ENCODE measurements at places on chromosomes 3 and 15. TPM values are rescaled to one million over a fixed set of nuclear protein-coding genes. Genes with fewer than 3 reads are reported as not detected.

GRCh38 chr3:29555590-29555989 lies 274.7 kb downstream of the RBMS3 start:
- no peak for DNase-seq

- DNase-seq, result no peak
Measured at GRCh38 chr3:25150199-25150598, 277.9 kb upstream of the RARB start.

GRCh38 chr15:45588219-45588875 lies 1.2 kb downstream of the BLOC1S6 start:
- no peak for DNase-seq

The CCDC39 gene
- not detected for total RNA-seq

All from left cardiac atrium (tissue), 4 donors.